ENCODE measurements at places on chromosomes 2 and 18.

- no peak for DNase-seq
Measured at GRCh38 chr2:207235621-207236020, 69.9 kb upstream of the KLF7 start.

DNA sequence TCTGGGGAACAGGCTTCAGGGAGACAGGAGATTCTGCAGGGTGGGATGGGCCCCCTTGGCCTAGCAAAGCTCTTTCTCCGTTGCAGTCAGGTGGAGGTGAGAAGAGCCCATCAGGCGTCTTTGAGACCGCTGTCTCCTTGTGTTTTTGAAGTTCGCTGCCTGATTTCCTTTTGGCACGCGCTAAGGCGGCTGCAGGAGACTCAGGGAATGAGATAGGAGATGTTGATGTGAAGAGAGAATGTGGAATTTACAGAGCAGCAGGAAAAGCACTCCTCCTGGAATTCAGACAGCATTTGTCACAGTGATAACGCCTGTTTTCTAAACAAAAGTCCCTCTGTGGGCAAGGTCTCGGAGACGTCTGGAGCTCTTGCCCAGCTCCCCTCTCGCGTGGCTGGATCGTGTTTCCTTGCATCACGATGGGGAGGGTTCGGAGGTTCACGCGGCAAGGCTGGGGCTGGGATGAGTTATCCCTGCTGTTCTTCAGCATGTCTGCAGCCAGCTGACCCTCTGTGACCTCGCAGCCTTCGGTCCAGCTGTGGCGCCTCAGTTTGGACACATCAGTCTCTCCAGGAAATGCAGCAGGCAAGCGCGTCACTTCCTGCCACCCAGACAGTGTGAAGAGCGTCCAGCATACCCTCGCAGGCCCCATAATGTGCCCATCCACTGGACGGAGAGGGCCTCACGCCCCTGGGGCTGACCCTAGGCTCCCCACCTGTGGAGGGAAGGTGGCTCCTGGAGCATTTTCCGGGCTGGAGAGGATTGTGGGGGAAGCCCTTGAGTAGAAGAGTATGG is 30.2 kb downstream of the GLI2 start:
- DNase-seq: no peak

DNA sequence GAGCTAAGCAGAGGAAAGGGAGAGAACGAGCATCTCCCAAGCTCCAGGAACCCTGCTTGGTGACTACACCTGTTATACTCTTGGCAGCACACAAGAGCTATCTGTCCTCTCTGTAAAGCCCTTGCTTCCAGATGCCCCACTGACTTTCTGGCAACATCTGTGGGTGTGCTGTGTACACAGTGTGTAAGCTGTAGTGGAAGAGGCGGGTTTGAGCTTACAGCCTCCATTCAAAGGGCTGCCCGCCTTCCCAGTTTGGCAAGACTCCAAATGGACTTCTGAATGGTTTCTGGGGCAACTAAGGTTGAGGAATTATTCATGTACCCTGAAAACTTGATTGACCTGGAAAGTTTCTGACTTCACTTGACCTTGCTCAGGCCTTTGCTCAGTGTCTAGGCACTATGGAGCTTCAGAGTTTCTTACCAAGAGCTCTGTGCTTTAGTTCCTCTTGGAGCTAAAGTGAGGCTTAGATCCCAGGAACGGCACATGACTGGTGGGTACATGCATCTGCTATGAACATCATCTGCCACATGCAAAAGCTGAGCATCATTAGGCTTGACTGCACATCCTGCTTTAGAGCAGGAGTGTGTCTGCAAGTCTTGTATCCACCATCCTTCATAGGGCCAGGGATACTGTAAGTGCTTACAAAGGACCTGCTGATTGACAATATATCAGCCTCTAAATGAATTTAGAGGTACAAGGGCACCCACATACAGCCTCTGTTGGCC is 290.9 kb upstream of the SIX2 start:
- no peak for DNase-seq

DNA sequence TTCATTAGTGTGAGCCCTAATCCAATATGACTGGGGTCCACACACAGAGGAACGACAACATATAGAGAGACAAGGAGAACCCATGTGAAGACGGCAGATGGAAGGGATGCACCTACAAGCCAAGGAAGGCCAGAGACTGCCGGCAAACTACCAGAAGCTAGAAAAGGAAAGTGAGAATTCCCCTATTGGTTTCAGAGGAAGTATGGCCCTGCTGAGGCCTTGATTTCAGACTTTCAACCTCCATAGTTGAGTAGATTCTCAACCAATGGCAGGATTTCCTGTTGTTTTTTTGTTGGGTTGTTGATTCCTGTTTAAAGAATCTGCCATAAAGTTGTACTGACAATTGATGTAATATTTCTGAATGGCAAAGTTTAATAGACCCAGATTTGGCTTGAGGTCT is 241.5 kb downstream of the SATB2 start:
- no peak for DNase-seq

GRCh38 chr2:228282376-228282775 is 100.9 kb upstream of the SPHKAP start:
- no peak for DNase-seq

DNA sequence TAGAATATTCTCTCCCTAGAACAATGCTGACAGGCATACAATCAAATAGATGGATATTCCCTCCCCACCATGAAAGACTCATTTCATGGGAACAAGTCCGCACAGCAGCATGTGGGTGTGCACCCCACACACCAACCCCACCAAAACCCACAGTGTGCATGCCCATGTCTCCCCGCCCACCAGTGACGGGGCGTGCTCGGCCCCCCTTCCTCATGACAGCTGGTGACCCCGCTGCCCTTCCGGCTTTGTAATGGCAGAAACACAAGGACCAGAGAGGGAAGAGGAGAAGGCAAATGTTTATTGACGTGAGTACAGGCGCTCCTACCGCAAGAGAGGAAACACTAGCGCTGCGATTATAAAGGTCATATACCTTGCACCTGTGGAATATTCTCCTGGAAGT is 30.8 kb upstream of the ODC1 start:
- DNase-seq: no peak

DNA sequence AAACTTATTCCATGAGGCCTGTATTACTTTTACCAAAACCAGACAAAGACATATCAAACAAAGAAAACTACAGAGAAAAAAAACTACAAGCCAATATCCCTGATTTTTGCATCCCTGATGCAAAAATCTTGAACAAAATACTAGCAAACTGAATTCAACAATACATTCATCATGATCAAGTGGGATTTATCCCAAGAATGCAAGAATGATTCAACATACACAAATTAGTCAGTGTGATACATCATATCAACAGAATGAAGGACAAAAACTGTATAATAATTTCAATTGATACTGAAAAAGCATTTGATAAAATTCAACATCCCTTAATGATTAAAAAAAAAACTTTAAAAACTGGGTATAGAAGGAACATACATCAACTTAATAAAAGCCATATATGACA is 106.8 kb downstream of the SLC39A10 start:
- no peak for DNase-seq

DNA sequence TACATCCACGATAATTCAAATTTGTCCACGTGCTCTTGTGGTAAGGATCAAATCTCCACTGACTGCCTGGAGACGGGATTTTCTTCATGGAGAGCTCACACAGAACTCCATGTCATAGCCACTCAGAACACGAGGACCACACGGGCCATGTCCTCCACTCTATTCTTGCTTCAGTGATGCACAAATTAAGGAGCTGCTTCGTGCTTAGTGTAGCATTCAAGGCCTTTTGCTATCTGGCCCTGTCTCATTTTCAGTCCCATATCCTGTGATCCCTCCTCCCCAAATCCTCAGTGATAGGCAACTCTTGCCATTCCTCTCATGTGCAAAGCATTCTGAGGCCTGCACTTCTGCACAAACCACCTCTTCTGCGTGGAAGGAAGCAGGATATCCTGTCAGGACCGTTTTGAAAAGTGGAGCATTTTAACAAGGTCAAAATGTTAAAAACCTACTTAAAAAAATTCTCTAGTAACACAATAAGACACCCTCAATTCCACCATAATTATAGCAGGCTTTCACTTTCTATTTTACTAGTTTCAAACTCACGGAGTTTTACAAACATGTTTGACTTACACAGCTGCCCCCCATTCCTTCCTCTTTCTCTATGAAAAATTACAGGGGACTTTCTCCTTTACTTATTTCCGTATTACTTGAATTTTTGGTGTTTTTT is 35.2 kb downstream of the ST3GAL5 start:
- no peak for DNase-seq

- no peak for DNase-seq
Measured at GRCh38 chr2:203993560-203993959, 57.0 kb downstream of the ICOS start.

DNA sequence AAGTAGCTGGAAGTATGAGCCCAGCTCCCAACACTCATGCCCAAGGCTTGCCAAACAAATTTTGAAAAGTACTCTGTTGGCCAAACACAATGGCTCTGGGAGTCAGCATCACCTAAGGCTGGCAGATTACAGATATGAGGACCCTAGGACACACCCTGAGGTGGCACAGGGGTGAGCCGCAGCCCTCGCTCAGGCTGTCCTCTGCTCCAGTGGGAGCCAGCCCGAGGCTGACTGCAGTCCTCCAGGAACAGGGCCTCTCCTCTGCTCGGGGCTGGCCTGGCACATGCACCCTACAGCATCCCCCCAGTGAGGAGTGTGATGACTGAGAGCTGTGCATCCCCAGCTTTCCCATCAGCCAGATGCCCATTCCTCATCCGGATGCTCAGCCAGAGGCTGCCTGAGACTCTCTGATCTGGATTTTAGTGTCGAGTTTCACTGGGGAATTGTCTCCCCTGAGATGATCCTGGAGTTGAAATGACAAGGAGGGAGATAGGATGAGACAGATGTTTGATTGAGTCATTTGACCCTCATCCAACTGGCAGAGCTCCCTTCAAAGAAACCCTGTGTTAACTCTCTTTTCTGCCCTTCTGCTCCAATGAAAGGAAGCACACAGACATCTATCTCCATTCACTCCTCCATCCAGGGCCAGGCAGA is 269.3 kb upstream of the NCKAP5 start:
- no peak for DNase-seq

GRCh38 chr2:80338794-80339193 is 34.2 kb upstream of the LRRTM1 start:
- no peak for DNase-seq

GRCh38 chr2:95329891-95330793 is 33.0 kb downstream of the KCNIP3 start:
- DNase-seq: no peak

DNA sequence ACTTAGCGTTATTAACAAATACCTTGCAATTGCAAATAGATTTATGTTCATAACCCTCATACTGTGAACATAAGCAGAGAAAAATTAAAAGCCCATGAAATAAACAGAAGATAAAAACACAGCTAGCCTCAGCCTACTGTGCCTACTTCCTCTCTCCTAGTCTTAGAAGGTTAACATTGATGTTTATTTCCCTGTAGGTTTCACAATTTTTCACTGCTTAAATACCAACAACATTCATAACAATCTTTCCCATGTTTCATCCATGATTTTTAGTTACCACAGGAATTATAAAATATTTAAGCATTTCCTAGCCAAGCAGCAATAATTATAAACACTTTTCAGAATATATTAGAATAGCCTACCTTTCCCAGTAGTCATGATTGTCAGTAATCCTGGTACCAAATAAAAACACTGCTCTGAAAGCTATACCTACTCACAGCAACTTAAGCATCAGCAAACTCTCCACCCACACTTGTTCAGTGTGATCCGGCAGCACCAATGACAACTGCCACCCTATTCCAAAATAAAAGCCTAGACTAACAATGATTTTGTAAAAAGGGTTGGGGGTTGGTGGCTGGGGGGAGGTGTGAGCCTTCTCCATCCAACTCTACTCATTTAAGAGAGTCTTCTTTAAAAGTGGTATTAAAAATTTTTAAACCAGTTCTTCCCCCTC is 40.6 kb upstream of the RNU4ATAC start:
- DNase-seq: no peak

GRCh38 chr2:154952346-154952980 is 254.0 kb downstream of the KCNJ3 start:
- DNase-seq: no peak

DNA sequence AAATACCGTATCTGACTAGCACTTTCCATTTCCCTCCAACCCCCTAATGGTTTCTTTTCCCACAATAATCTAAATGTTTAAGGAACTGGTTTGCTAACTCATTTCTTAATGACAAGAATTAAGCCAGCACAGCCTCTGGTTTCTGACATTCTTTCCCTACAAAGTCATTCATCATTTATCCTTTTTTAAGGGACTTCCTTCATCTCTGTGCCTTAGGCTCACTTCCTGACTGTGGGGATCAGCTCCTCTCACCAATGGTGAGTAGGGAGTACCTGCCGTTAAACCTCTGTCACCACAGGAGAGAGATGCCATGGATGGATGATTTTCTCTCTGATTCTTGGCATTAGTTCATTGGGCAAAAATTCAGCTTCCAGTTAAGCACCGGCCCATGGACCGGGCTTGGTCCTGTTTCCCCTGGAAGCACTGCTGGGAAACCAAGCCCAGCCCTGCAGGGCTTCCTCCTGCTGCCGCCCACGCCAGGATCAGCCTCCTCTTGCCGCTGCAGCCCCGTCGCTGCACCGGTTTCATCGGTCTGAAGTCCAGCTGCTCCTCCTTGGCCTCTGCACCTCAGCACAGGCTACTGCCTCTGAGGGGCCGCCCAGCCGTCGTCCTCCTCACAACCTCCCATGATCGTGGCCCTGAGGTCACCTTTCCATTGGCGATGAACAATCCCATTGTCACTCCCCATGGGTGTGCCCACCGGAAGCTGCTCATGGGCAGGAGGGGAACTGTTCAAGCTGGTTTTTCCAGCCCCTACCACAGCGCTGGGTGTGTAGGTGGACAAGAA is 64.0 kb upstream of the ZNF516 start:
- DNase-seq: no peak

GRCh38 chr18:21703241-21703820 is 1.2 kb downstream of the ABHD3 start:
- no peak for DNase-seq

DNA sequence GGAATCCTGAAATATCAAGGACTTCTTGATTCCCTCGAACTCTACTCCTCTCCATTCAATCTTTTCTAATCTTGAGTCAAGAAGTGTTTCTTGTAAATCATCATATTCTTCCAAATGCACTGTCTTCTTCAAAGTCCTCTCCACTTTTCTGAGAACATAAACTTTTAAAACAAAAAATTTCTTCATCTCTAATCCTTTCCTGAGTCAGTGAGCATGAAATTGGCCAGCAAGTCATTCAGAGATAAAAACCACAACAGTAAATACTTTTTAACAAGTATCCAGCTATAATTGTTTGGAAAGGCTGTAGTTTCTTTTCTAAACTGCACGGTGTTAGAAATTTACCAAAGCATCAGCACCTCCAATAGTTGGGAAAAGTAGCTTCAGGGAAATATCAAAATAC is 312.6 kb upstream of the GALNT5 start:
- DNase-seq: no peak

DNA sequence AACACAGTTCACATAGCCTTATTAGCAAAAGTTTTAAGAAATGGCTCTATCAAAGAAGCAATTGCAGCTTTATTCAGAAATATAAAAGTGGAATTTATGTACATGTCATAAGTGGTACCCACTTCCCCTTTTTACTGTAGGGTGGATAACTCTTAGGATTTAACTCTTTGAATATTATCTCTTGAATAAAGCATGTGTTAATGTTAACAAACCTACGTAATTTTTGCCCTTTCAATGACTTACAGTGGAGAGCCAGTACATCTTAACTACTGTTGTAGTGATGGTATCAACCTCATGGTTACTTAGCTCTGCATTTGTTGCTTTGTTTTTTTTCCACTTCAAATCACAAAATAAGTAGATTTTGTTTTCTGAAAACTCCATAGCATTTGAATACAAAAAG is 8.8 kb downstream of the NABP1 start:
- no peak for DNase-seq

- DNase-seq: no peak
Measured at GRCh38 chr2:36453652-36454051, 98.1 kb downstream of the CRIM1 start.

- DNase-seq: no peak
Measured at GRCh38 chr18:61471541-61471940, 138.3 kb downstream of the CDH20 start.

All from GOT3 (cell line).